Lung microvascular endothelial cell (primary cell): ENCODE measurements at places on chromosomes 11 and 22. TPM values are rescaled to one million over a fixed set of nuclear protein-coding genes. Genes with fewer than 3 reads are reported as not detected.

The FOLR2 gene
- total RNA-seq, result not detected in 2 replicates

The BIK gene
- 0.79 and 1.1 TPM in 2 replicates for total RNA-seq

The HEPN1 gene
- under 0.01 and 0.20 TPM in 2 replicates for total RNA-seq

The MN1 gene
- under 0.01 and 0.22 TPM in 2 replicates for total RNA-seq

The MMP8 gene
- not detected in 2 replicates for total RNA-seq

The PRR33 gene
- total RNA-seq, result not detected in 2 replicates

The OSBP2 gene
- total RNA-seq, result 10.5 and 15.9 TPM in 2 replicates

The OR51E2 gene
- total RNA-seq, result not detected in 2 replicates

The NADSYN1 gene
- 67.9 and 69.7 TPM in 2 replicates for total RNA-seq

The POU2AF1 gene
- not detected in 2 replicates for total RNA-seq

The USH1C gene
- not detected in 2 replicates for total RNA-seq

The RASSF10 gene
- 0.60 and 1.5 TPM in 2 replicates for total RNA-seq

The NUP160 gene
- total RNA-seq, result 12.6 and 14.9 TPM in 2 replicates

DNA sequence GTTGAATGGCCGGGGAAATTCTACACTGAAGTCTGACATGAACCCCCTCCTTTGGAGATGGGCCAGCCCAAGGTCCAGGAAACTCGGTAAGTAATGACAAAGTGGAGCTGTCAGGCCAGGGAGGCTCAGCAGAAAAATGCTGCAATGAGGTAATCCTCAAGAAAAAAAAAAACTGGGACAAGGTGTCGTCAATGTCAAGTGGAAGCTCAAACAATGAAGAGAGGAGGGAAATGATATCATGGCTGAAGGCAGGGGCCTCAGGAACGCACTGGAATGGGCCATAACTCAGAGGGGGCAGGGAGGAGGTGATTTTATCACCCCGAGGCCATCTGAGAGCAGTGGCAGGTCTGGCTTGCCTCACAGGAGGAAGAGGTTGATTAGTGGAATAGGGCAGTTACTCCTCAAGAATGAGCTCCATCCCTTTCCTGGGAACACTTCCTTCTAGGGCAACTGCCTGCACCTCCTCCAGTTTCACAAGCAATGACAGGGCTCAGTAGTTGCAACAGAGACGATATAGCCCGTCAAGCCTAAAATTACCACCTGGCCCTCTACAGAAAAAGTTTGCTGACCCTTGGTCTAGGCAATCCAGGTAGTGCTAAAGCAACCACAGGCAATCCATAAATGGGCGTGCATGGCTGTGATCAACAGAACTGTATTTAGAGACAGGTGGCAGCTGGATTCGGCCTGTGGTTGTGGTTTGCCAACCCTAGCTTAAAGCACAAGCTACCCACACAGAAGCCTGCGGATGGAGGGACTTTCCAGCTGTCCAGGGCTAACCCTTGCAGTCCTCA lies 65.2 kb downstream of the FBXO7 start:
- DNase-seq, result no peak

DNA sequence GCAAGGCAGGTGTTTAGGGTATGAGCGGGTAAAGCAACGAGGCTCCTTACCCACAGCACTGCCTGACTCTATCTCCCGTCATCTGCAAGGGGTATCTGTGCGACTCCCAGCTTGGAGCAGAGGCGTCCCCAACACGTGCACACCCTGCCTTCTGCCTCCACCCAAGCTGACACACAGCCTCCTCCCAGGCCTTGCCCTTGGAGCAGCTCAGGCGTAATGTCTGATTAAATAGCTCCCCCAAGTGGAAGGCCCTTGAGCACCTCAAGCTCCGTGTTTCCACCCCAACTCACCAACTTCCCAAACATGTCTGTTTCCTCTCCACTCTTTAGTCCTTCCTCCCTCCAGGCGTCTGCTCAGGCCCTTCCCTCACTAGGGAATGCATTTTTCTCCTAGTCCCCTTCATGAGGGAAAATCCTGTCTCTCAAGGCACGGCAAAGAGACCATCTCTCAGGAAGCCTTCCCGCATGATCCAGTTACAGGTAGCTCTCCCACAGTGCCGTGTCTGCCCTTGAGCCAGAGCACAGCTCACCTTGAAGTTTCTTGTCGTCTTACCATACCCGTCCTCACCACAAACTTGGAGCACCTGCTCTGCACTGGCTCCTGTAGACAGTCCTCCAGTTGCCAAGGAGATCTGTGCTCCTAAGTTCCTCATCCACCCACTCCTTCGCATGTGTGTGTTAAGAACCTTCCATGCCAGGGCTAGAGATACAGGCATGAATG lies 15.8 kb downstream of the CYB5R2 start:
- DNase-seq, result peak; percentile 69

- no peak for DNase-seq
Measured at GRCh38 chr22:30397656-30398635, 1.1 kb downstream of the SEC14L2 start.

- no peak for DNase-seq
Measured at GRCh38 chr11:116989184-116989583, 109.0 kb downstream of the SIK3 start.

DNA sequence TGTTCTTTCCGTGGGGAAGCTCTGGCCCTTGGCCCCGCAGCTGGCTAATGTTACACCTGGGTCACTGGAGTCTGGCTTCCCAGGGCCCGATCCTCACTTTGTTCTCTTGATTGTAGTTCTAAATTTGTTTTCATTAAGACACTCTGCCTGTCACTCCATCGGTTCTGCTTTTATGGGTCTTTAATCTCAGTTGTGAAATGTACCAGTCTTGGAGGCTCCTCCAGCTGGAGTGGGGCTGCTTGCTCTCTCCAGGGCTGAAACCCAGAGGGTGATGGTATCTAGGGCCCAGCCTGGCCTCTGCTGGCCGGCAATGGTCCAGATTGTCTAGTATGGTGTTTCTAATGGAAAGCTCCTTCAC lies 352.9 kb downstream of the TENM4 start:
- DNase-seq, result no peak

DNA sequence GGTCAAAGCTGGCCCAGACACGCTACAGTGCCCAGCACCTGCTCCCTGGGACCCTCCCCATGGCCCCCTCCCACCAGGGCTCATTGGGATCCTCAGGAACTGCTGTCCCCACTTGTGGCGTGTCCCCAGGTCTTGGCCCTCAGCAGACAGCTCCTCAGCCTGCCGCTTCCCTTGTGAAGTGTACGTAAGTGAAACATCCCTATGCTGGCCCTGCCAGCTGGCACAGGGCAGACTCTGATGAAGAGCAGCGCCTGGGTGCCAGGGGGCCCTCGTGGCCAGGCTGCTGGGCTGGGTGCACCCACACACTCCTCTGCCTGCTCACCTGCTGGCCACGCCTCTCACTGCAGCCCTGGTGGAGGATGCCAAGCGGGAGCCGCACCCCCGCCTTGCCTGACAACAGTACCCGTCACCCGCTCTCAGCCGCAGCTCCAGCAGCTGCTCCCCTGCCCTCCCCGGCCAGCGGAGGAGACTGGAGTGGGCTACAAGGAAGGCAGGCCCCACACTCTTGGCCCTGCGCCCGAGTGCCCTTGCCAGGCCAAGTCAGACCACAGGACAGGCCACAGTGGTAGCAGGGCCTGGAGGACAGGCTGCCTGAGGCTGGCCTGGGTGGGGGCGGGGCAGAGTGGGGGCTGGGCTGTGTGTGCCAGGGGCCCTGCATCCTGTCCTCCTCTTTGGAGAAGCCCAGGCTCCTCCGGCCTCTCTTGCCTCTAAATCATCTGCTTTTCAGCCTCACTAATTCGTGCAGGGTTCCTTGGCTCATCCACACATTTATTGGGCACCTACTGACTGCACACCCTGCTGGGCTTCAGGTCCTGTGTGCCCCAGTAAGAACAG lies 39.5 kb downstream of the IGF2 start:
- peak; percentile 17 for DNase-seq

GRCh38 chr11:61776561-61777075 lies 15.8 kb downstream of the TMEM258 start:
- peak; percentile 69 for DNase-seq

- no peak for DNase-seq
Measured at GRCh38 chr11:3920148-3920852, 64.8 kb downstream of the STIM1 start.

DNA sequence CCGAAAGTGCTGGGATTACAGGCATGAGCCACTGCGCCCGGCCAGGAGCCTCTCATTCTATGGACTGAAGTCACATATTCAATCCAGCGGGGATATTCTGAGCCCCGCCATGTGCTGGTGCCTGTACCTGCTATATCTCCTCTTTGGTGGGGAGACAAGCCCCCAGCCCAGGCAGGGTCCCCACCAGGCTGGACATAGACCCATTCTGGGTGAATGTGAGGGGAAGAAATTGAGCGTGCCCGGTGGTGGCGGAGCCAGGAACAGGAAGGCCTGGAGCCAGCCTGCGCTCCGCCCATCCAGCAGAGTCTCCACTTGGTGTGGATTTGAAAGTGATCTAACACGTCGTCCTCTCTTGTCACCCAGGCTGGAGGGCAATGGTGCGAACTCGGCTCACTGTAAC lies 38.0 kb upstream of the CSNK1E start:
- no peak for DNase-seq

- no peak for DNase-seq
Measured at GRCh38 chr22:49303781-49304461, 523.8 kb downstream of the BRD1 start.

GRCh38 chr22:41127451-41127850 lies 35.1 kb downstream of the EP300 start:
- no peak for DNase-seq

DNA sequence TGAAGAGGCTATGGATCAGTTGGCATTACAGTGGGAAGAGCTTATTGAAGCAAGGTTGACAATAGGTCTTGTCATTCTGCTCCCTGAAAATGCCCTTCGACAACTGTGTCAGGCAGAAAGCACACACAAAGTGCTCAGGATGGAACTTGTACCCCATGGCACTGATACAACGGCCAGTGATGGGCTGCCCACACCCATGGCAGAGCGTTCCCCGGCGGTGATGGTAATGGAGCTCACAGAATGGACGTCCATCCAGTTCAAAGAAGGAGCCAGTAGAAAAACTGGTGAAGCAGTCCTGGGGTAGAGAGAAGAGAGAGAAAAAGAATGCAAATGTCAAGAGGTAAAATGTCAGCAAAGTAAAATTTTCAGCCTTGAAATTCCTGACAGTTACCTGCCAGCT lies 19.5 kb upstream of the OR5B21 start:
- DNase-seq, result no peak

DNA sequence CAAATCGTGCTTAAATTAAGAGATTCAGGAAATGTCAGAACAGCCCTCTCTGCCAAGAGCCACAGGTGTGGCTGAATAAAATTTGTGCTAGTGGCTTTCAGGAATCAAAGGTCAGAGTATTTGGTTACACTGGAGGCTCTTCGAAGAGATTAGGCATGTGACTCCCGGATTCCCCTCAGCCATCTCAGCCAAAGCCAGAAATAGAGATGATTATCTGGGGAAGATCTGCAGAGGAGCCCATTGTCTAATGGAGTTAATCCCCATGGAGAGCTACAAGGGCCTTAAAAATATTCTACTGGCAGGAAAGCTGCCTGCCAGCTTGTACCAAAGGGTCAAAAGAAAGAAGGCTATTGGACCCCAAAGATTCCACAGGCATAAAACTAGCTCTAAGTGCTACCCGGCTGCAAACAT lies 1259.5 kb downstream of the TBC1D22A start:
- DNase-seq, result no peak

- DNase-seq, result no peak
Measured at GRCh38 chr22:22667966-22668880, 23.8 kb downstream of the GGTLC2 start.
